ENCODE measurements at places on chromosomes 2 and 18. TPM values are rescaled to one million over a fixed set of nuclear protein-coding genes. Genes with fewer than 3 reads are reported as not detected.

The ALLC gene
- not detected for total RNA-seq

The TMEM182 gene
- 1.8 TPM for total RNA-seq

The CCDC74A gene
- total RNA-seq: 20.7 TPM

The STPG4 gene
- total RNA-seq: not detected

- DNase-seq: no peak
Observed at GRCh38 chr2:157473581-157473980, 29.7 kb upstream of the CYTIP start.

All from H7 (cell line).